ENCODE measurements at places on chromosomes 6 and 20.

DNA sequence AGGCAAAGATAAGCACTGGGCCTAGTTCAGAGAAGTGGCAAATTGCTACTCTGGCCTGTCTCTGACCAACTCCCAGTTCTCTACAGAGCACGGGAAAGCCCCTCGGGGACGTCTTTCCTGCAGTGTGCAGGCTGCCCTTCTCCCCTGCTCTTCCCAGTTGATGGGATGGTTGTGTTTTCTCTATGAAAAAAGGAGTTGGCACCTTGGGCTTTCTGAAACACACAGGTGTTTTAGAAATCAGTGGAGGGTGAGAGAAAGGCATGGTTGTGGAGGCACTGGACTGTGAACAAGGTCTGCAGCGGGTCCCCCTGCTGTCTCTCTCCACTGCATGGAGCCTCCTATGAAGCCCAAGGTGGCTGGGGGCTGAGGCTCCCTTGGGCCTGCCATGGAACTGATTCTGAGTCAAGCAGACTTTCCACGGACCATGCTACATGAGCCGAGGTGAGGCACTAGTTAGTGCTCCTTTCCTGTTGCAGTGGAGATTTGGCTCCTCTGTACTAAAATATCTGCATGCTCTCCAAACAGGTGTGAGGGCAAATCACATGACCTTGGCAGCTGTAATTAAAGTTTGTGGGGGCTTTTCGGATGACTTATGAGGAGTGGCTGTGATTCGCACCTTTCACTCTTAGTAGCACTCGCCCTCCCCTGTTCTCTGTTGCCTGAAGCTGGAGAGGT, 16.3 kb downstream of the GTSF1L start:
- no peak for DNase-seq

DNA sequence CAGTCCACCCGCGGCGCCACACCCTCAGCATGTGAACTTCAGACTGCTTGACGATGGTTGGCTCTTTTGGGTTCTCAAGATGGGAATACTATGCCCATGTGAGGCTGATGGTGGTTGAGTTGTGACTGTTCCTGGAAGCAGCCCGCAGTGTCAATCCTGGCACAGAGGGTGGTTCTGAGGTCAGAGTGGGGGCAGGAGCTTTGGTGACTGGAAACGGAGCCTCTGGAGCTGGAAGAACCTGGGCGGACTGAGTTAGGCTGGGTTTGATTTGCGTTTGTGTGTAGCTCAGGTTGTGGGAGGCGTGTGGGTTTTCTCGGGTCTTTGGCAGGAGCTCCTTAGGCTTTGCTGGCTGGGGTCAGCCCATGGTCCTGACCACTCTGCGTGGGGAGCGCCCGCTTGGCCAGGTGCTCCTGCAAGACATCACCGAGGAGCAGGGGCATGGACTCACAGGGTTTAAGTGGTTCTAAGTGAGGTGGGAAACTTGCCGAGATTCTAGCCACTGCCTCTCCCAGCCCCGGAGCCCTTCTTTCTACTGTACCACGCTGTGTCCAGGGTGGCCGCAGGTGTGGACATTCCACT, 37.3 kb upstream of the SLC22A1 start:
- no peak for DNase-seq

- DNase-seq = peak; percentile 59
These were observed 161.0 kb downstream of the NFATC2 start for GRCh38 chr20:51381557-51381956.

GRCh38 chr6:168458101-168458500, 17.1 kb downstream of the SMOC2 start:
- no peak for DNase-seq

- DNase-seq = no peak
These were observed 150.6 kb downstream of the TENT5A start for GRCh38 chr6:81601918-81602317.

- no peak for DNase-seq
These were observed 401.2 kb upstream of the MANEA start for GRCh38 chr6:95175927-95176675.

- no peak for DNase-seq
These were observed 1063.3 kb upstream of the CITED2 start for GRCh38 chr6:140437619-140438345.
